ENCODE measurements at places on chromosomes 2 and 18.

DNA sequence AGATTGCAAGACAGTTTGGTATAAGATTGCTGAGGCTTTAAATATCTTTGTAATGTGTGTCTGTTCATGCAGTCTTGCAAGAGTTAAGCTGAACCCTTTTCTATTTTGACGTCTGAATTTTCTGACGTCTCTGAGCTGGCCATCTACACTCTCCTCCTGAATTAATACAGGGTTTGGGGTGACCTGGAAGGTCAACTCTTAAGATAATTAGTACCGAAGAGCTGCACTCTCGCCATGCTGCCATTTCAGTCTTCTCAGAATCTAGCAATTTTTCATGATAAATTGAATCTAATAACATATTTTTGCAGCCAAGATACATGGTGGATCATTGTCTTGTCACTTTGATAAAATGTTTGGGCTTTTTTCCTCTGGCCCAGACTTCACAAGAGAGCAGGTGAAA lies 1245.2 kb upstream of the CELF4 start:
- DNase-seq = no peak

- DNase-seq = no peak
Measured at GRCh38 chr2:67281101-67281500, 116.0 kb upstream of the ETAA1 start.

DNA sequence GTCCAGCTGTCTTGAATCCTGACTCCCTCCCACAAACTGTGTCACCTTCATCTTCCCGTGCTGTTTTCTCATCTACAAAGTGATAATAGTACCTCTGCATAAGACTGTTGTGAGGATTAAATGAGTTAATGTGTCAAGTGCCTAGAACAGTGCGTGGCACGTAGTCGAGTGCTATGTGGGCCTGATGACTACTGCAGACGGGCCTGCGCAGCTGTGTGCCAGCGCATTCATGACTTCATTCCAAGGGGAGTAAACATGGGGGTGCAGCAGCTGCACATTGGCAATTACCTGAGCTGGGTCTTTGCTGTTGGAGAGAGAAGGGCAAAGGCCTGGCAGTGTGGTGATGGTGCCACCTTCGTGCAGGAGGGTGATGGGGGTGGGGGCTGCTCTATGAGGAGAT lies 5.0 kb downstream of the TEX44 start:
- DNase-seq = no peak

- no peak for DNase-seq
Measured at GRCh38 chr2:219662566-219662965, 35.1 kb downstream of the SLC4A3 start.

- DNase-seq = no peak
Measured at GRCh38 chr2:6819668-6820067, 46.0 kb downstream of the CMPK2 start.

DNA sequence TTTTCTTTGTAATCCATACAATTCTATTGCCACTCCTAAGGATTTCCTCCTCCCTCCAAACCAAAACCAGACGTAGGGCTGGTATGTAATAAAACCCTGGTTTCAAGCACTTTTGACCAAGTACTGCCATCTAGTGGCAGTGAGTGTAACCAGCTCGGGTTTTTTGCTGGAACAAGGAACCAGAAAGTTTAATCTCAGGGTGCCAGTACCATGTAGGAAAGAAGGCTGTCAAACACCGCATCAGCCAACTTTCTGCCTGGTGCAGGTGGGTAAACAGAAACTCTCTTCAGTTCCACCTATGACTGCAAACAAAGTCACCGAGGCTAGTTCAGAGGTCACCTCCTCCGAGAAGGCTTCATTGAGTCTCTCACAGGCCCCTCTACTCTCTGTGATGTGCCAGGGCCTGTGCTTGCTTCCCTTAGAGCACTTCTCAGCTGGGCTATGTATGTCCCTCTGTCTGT lies 10.2 kb upstream of the THNSL2 start:
- DNase-seq = peak; percentile 84

DNA sequence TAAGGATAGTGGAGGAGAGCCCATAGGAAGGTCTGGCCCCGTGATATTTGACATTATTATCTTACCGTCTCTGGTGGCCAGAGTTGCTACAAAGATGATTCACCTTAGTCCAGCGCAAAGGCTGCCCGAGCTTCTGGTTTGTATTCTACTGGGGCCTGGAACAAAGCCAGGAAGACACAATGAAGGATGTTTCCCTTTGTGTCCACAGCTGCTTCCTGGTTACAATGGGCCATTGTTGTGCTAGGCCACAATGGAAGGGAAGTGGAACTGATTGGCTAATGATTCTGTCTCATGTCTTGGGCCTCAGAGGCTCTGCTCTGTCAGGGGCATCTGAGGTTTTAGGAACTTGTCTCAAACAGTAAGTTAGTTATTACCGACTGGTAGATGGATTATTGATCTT lies 132.2 kb downstream of the TDRD15 start:
- DNase-seq = no peak

- no peak for DNase-seq
Measured at GRCh38 chr18:79007440-79007839, 27.8 kb downstream of the SALL3 start.

- no peak for DNase-seq
Measured at GRCh38 chr2:64607381-64608304, 46.1 kb downstream of the SERTAD2 start.

DNA sequence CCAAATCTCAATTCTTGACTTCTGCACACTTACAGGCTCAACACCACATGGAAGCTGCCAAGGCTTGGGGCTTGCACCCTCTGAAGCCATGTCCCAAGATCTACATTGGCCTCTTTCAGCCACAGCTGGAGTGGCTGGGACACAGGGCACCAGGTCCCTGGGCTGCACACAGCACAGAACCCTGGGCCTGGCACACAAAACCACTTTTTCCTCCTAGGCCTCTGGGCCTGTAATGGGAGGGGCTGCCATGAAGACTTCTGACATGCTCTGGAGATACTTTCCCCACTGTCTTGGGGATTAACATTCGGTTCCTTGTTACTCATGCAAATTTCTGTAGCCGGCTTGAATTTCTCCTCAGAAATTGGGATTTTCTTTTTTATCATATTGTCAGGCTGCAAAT lies 29.9 kb downstream of the SP9 start:
- DNase-seq = no peak

GRCh38 chr2:100928235-100928634 lies 73.9 kb upstream of the RPL31 start:
- DNase-seq = no peak

- DNase-seq = no peak
Measured at GRCh38 chr2:18297534-18298058, 262.9 kb downstream of the RDH14 start.

DNA sequence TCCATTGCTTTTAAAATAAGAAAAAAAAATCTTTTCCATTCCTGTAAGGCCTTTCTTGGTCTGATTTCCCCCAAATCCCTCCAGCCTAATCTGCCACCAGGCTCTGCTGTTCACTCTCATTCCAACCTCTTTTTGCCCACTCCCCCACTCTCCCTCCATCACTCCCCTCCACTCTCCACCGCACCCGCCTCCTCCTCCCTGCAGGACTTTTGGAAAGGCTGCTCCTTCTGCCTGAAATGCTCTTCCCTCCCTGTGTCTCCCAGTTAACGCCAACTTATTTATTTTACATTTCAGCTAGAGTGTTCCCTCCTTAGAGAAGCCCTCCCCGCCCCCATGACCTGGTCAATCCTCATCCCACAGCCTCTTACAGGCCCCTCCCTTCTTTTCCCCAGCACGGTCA lies 4.7 kb upstream of the WNT6 start:
- no peak for DNase-seq

DNA sequence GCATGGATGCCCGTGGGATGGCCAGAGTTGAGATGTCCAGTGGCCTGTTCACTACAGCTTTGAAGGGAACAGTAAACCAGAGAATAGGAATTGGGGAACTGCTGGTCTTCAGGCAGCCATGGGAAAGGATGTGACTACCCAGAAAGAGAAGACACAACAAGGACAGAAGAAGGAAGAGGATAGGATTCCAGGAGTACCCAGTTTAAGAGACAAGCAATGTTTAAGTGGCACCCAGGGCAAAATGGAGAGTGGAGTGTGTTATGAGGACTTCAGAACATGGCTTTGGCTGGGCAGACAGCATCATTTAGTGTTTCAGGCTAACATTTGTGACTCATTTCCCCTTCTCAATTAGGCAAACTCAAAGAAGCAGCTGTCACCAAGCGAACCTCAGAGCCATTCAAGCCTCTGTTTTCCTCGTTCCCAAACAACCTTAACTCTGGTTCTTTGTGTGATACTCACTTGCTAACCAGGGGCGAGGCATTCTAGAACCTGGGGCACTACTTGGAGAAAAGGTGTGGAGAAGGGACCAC lies 4.0 kb upstream of the FAM124B start:
- no peak for DNase-seq

DNA sequence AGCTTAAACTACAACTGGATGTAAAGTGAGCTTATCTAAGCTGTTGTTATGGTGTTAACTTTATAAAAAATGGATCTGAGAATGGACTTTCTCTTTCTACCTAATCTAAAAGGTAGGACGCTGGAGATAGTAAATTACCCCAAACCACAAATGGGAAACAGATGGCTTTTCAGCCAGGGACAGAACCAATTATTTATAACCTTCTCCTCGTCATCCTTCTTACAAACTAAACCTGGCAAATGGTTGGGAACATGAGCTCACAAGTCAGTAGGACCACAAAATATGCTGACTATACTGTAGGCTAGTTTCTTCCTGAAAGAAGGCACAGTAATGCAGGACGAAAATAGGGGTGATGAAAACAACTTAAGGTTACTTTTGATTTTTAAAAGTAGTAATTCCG lies 32.7 kb upstream of the ZDBF2 start:
- no peak for DNase-seq

- no peak for DNase-seq
Measured at GRCh38 chr2:231752061-231752460, 29.0 kb downstream of the PDE6D start.

DNA sequence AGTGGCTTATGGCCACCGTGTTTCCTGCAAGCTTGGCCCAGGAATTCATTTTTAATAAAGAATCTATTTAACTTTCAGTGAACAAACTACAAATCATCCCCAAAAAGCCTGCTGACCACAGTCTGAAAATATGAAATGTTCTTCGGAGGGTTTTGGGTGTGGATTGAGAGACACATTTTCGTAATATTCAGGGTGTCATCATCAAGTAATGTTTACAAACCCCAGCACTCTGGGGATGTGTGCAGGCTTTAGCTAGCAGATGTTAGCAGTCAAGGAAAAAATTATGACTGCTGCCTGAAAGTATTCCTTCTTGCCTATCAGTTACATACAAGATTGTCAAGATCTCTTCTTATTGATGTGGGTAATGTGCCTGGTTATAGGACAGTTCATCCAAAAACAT lies 143.9 kb upstream of the FN1 start:
- peak; percentile 82 for DNase-seq

DNA sequence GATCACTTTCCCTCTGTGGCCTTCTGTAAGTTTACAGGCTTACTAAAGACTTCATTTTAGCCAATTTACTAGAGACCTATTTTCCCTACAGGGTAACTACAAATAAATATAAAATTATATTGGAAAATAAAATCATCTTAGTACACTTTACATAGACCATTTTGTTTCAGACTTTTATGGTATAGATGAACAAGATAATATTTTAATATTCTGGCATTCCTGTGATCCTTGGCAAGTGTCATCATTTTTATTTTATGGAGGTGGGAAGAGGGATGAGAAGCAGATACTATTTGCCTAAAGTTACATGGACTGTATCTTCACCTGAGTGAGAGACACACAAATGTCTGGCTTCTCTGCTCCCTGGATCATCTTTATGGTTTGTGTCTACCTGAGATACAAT lies 149.6 kb upstream of the CWC22 start:
- no peak for DNase-seq

GRCh38 chr2:105788670-105789290 lies 44.1 kb downstream of the NCK2 start:
- no peak for DNase-seq

DNA sequence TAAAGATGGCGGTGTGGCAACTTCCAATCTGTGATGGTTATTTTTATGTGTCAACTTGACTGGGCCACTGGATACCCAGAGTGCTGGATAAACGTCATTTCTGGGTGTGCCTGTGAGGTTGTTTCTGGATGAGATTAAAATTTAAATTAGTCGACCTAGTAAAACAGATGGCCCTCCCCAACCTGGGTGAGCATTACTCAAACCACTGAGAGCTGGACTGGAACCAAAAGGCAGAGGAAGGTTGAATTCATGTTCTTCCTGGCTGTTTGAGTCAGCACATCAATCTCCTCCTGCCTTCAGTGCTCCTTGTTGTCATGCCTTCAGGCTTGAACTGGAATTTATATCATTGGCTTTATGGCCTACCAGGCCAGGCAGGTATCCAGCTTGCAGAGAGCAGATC lies 190.8 kb upstream of the RGPD4 start:
- peak; percentile 4 for DNase-seq

DNA sequence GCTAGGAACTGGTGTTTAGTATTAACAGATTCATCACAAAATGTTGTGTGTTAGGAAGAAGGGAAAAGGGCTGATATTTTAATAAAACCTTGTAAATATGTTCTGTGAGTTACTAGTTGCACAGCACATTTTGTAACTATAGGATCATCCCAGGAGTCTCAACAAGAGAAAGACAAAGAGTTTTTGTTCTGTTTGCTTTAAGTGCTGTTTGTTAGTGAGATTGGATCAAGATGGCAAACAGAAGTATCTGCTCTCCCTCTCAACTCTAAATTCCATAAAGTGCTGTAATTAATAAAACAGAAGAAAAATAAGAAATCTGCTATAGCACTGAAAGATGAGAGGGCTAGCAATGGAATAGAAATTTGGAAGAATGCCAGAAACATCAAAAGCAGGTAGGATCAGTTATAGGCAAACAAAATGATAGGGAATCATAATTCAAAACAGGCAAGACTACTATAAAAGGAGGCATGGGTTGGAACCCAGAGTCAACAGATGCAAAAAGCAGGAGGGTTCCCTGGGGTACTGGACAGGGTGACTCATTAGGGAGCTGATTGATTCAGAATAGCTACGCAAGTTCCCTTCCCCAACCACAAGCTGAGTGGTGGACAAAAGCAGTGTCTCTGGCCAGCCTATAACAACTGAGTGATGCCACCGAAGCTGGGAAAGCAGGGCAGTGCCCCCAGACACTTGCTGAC lies 75.8 kb downstream of the DYNC1I2 start:
- peak; percentile 26 for DNase-seq

GRCh38 chr2:207506426-207506825 lies 23.3 kb upstream of the CREB1 start:
- no peak for DNase-seq

DNA sequence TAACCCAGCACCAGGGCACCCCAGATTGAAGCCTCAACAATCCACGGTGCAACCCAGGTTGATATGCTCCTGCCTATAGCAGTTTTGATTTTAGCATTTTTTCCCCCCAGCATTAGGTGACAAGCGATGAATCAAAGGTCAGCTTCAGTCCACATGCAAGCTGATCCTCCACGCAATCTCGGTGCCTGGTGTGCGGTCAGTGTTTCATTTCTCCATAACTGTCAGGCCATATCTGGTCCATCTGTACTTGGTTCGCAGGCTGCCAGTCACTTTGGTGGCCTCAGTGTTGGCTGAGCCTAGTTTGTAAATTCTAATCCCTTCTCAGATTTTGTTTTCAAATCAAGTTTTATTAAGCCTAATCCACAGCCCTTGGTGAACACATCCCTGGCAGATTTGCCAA lies 30.2 kb downstream of the KCNG3 start:
- no peak for DNase-seq

Measured in GM03348 (cell line).